Suppressor macrophage treated with lipopolysaccharide for 4 hours (primary cell): ENCODE measurements at places on chromosomes 16 and 17.
A peak's percentile ranks its signal among the peaks of the same experiment; 100 is the strongest.

DNA sequence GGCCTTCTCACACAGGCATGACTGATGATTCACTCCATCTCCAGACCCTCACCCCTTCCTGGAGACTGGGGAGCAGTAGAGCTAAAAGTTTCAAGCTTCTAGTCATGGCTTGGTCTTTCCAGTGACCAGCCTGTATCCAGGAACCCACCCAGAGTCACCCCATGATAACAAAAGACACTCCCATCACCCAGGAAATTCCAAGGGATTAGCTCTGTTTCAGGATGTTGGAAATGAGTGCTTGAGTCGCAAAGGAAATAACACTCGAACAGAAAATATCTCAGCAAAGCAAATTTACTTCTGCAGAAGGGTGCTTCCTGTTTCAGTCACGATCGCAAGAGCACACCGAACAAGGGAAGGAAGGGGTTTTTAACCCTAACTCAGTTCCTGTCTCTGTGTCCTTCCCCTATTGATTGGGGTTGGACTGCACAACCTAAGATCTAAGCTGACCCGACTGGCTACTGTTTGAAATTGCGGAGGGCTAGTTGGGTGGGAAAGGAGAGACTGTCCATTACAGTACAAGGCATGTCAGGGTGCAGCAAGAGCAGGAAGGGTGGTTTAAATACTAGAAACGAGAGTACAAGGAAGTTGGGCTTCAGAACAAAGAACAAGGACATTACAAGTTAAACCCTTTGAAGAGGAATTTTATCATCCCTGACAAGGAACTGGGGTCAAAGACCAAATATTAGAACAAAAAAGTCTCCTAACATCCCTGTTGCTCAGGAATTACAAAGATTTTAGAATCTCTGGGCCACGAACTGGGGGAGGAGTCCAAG is 224.4 kb upstream of the CACNG5 start:
- no peak for DNase-seq

DNA sequence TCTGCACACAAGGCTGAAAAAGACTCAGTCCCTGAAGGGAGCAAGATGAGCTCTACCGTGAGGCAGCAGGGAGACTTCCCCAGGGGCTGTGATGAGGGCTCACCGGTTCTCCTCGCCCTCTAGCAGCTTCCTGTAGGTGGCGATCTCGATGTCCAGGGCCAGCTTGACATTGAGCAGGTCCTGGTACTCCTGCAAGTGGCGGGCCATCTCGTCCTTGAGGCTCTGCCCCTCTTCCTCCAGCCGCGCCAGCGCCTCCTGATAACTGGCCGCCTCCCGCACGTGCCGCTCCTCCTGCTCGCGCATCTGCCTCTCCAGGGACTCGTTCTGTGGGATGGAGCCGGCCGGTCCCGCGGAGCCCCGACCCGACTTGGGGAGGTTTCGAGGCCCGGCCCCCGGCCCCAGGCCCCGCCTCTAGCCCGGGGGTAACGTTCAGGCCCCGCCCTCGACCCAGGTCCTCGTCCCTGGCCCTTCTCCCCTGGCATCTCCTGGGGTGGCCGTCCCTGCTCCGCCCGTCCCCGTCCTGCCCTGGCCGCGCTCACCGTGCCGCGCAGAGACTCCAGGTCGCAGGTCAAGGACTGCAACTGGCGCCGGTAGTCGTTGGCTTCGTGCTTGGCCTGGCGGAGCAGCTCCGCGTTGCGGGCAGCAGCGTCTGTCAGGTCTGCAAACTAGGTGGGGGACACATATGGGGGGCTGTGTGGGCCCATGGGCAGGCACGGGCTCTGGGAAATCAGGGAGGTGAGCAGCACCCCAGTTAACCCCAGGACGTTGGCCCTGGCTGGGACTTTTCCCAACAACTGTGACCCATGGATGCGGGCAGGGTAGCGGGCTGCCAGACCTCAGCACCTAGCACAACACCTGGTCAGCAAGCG is 3.9 kb downstream of the GFAP start:
- peak; percentile 47 for DNase-seq

GRCh38 chr16:14399378-14400284 is 230.4 kb downstream of the PARN start:
- DNase-seq, result peak; percentile 30

GRCh38 chr17:20278805-20279204 is 188.5 kb downstream of the LGALS9B start:
- no peak for DNase-seq

DNA sequence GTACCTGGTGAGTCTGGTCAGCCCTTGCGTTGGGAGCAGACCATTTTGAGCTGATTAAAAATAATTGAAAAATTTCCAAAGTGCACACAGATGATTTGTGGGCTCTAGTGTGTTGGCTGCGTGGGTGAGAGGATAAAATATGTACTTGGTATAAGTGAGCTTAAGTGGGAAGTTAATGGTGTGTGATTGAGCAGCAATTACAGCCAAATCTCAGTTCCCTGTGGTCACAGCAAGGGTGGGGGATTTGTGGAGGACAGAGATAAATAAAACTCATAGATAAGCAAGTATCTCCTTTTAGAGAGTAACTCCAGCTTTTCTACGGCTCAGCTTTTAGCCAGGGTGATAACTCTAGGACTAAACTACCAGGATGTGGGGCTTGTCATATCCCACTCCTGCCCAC is 390.4 kb downstream of the UTP18 start:
- DNase-seq, result no peak

DNA sequence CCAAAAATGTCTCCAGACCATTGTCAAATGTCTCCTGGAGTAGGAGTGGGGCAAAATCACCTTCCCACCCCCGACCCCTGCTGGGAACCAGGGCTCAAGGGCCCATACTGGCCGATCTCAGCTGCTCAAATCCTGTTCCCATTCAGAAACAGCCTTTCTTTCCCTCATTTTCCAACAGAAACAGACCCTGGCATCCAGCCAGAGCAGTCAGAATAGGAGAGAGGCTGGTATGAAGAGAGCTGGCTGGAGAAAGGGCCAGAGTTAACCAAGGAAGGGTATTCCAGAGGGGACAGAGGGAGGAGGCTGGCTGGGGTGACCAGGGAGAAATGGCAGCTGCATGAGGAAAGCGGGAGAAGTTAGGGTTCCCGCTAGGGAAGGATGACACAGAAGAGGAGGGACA is 199.1 kb downstream of the XYLT1 start:
- DNase-seq, result no peak

DNA sequence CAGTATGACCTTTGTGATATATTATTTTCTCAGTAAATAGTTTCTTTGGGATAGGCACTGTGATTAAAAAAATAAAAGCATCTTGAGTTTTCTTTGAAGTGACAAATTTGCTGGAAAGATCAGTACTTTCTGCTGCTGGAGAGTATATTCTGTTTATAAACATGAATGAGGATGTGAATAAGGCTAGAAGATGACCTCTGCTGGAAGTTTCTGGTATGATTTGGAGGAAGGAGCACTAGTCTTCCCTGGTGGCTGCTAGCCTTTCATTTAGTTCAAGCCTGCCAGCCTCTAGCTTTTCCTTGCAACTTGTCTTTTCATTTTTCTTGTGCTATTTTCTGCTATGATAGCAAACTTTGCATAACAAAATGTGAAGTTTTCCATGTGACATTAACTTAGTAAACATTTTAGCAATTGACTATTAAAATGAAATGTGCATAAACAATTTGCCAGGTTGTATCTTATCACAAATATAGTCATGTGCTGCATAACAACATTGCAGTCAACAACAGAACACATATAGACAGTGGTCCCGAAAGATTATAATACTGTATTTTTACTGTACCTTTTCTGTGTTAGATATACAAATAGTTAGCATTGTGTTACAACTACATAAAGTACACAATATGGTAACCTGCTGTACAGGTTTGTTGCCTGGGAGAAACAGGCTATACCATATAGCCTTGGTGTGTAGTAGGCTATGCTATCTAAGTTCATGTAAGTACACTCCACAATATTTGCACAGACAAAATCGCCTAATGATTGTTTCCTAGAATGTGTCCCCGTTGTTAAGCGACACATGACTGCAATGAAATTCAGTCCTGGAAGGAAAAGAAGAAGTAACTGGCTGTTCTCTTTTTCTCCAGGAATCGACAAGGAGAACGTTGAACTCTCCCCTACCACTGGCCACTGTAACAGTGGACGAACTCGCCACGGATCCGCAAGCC is 18.1 kb upstream of the RAB11FIP4 start:
- peak; percentile 68 for DNase-seq

DNA sequence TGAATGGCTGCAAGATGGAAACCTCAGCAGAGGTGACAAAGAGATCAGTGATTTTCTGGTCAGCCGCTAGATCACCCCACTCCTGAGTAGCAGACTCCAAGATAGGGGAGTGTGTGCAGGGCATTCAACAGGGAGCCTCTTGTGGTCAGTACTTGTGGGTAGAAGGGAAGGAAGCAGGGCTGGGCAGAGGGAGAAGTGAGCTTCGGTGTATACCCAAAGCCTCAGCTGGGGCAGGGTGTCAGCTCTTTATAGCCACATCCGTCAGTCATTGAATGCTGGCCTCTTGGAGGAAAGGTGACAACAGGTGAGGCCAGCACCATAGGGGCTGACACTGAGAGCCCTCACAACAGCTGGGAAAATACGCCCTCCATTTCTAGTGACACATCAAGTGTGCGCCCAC is 2.2 kb upstream of the SLC12A3 start:
- peak; percentile 32 for DNase-seq

- no peak for DNase-seq
These were observed 108.1 kb downstream of the IRX3 start for GRCh38 chr16:54178478-54178976.

GRCh38 chr17:53560953-53561352 is 261.8 kb upstream of the KIF2B start:
- DNase-seq, result no peak

DNA sequence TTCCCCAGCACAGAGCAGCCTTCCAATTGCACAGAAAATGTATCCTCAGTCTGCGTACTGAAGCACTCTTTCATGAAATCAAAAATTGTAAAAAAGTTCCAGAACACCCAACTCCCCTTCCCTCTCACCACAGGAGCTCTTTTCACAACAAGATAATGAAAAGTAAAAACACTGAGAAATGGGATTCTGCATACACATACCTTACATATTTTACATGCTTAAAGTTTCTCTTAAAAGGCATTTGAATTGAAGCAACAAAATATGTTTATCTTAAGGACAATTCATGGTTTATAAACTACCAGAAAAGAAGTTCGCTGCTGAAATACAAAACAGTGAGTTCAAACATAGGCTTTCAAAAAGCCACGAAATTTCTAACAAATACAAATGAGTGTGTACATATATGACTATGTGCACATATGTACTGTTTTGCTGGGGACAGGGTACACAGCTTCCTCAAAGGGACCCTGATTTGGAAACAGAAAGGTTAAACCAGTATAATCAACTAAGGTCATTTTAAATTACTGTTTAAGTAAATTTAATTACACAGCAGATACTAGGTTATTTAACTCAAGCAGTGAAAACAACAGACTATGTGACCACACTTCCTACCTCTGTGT is 33.8 kb downstream of the COG1 start:
- DNase-seq, result no peak

DNA sequence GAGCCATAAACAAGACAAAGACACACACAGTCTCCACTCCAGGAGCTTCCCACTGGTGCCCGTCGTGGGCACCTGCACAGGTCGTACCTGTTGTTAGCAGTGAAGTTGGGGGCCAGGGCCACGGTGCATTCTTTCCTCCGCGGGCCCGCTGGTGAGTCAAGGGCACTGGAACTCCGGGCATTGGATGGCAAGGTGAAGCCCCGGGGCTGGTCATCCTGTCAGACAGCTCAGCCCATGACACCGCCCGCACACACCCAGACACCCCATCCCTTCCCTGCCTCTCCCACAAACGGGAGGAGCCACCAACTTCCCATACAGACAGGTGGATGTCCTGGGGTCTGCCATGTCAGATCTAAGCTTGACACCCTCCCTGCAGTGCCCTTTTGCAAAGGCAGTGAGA is 16.1 kb downstream of the CEP131 start:
- no peak for DNase-seq

DNA sequence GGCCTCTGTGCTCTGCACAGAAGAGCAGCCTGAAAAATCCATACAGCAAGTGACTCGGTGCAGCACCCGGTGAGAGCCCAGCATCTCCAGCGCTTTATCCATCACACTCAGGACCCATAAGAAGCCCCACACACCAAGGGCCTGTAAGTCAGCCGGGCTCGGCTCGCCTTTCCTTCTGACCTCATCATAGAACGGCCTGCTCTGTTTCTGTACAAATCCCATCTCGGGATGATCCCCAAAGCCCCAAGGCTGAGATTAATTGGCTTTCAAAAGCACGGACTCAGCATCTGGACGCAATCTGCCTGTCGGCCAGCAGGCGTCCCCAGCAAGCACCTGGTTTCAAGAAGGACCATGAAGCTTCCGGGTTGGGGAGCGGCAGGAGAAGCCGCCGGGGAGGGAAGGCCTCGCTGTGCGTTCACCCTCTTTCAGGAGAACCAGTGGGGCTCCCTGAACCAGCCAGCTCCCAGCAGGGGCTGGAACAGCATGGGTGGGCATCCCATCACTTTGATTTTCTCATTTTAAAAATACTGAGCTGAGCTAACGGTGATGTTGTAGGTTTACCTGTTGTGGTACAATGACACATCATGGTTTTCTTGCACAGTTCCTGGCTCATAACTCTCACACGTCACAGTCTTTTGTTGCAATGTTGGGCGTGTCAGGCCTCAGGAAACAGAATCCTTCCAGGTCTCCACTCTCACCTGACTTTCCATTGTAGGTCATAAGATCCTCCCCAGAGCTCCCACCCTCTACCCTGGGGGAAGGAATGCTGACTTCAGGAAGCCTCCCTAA is 6.7 kb downstream of the CCDC57 start:
- peak; percentile 90 for DNase-seq

- DNase-seq, result no peak
These were observed 9.3 kb upstream of the ADGRG1 start for GRCh38 chr16:57619133-57619605.

DNA sequence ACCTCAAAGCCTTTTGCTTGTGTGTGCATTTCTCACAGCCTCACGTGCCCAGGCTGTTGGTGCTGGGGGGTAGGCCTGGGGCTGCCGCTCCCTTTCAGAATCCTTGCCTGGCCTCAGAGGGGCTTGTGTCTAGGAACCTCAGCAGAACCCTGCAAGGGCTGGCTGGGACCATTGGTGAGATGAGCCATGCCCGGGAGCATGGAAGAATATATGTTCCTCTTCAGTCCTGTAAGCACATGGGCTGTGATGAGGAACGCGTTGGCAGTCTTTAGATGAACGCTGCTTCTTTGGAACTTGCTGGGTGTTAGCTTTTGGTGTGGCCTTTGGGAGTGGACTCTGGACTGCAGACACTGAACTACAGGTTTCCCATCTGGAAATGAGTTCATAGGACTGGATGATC is 32.0 kb upstream of the SLC5A10 start:
- no peak for DNase-seq

DNA sequence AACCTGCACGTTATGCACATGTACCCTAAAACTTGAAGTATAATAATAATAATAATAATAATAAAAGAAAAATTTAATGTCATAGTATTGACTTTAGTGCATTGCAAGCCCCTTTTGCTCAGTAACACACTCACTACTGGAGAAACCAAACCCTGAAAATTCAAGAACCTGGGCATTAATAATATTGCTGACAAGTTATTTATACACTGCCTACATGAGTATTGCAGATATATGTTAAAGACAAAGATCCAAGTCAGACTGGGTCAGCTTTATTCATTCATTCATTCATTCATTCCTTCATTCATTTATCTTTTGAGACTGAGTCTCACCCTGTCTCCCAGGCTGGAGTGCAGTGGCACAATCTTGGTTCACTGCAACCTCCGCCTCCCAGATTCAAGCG is 1711.2 kb downstream of the TP53TG3F start:
- no peak for DNase-seq

- DNase-seq, result peak; percentile 52
These were observed 52.4 kb downstream of the CFDP1 start for GRCh38 chr16:75380870-75381269.

GRCh38 chr16:35795361-35796029 is 2336.1 kb downstream of the TP53TG3F start:
- no peak for DNase-seq
